A673 (cell line): ENCODE measurements at places on chromosomes 2 and 18. TPM values are rescaled to one million over a fixed set of nuclear protein-coding genes. Genes with fewer than 3 reads are reported as not detected.

DNA sequence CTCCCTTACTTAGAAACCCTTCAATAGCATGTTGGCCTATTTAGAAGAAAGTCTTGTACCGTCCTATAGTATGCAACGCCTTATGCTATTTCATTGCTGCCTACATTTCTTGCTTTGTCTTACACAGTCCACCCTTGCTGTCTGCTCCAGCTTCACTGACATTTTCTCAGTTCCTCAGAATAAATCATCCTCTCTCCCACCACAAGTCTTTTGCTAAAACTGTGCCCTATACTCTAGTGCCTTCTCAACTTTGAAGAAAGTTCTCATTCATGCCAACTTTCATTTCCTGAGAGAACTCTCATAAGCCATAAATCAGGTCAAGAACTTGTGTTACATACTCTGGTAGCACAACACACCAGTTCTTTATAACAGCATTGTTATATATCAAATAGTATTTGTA, 54.3 kb upstream of the COL3A1 start:
- DNase-seq, result no peak

Gene DYSF
- total RNA-seq, result 0.04 and 0.24 TPM in 2 replicates

DNA sequence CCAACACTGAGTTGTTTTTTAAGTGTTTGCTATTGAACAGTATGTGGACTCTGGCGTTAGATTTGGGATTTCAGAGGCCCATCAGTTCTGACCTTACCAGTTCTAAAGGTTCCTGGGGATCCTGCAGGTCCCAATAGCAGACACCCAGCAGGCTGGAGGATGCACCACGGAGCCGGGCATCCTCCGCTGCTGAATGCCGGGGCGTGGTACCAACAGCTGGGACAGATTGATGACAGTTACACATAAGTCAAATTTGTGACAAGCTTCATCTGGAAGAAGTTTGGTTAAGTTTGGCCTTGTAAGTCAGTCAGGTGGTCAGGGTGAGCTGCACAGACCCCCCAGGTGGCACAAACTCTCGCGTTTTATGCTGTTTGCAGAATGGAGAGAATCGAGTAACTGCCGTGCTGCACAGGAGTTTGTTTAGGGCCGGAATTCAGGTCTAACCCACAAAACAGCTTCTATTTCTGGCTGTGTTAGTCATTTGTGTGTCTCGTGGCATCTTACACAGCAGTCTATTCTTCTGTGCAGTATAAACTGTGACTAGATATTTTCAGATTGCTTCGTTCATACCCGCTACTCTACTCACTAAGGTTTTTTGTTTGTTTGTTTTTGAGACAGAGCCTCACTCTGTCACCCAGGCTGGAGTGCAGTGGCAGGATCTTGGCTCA, 19.2 kb downstream of the CTDP1 start:
- no peak for DNase-seq

- no peak for DNase-seq
Measured at GRCh38 chr2:58434692-58435091, 193.6 kb upstream of the FANCL start.

Gene ONECUT2
- total RNA-seq, result 0.66 and 1.2 TPM in 2 replicates

Gene SERPINB10
- not detected in 2 replicates for total RNA-seq

DNA sequence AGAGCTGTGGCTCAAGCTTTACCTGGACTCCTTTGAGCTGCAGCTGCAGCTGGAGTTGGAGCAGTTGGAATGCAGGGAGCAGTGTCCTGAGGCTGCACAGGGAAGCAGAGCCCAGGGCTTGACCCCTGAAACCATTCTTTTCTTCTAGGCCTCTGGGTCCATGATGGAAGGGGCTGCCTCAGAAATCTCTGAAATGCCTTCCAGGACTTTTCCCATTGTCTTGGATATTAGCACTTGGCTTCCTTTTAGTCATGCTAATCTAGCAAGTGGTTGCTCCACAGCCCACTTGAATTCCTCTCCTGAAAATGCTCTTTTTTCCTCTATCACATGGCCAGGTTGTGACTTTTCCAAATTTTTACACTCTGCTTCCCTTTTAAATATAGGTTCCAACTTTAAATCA, 108.6 kb upstream of the RNF152 start:
- no peak for DNase-seq

- no peak for DNase-seq
Measured at GRCh38 chr2:110852541-110853263, 120.3 kb downstream of the ACOXL start.

GRCh38 chr2:232817756-232818155, 41.4 kb upstream of the KCNJ13 start:
- DNase-seq, result no peak

Gene LIMS4
- total RNA-seq, result 0.75 and 2.3 TPM in 2 replicates

DNA sequence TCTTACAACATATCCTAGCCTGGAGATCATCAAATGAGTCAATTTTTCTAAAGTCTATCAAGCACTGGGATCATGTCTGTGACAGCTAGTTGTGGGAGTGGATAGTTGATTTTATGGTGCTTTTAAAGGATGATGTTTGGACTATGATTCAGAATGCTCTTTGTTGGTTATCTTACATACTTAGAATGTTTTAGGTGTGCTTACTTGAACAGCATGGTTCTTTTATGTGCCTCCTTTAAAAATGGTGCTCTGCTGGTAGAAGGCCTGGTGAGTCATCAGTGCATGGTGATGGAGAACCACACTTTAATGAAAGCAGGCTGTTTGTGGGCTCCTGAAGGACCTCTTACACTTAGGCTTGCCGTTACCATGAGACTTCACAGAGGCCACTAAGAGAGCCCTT, 682.7 kb upstream of the FANCL start:
- DNase-seq, result peak; percentile 23

Gene PPP1R1C
- total RNA-seq, result 3.2 and 5.3 TPM in 2 replicates

Gene ANO7
- total RNA-seq, result 0.45 and 0.96 TPM in 2 replicates

GRCh38 chr2:230170532-230170931, 49.3 kb downstream of the SP110 start:
- DNase-seq, result peak; percentile 45

Gene SERPINB12
- not detected in 2 replicates for total RNA-seq

DNA sequence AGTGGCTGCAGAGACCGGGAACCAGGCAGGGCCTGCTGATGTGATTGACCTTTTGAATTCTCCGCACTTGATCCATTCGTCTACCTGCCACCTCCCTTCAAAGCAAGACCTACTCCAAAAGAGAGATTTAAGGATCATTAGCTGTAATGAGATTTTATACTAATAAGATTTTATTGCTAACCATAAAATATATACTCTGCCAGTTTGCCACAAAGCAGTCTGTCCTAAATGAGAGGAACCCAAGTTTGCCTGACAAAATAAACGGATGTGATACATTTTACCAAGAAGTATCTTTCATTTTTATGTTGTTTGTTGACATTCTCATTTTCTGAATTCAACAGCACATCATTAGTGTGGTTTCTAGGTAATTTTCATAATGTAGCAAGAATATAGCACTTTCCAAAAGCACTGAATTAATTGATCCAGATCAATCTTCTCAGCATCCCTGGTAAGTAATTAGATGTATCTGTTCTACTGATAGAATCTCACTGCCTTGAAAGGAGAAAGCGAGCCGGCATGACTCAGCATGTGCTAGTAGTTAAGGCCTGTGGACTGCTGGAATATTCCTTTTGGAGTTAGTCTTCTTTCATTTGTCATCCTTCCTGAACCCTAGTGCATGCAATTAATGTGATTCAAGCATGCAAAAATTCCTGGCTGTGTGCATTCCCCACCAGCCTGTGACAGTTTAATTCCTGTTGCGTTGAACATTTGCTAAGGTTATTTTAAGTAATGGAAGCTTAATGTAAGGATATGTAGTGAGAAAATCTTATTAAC, 128.5 kb downstream of the ARL6IP6 start:
- peak; percentile 9 for DNase-seq

Gene TCF23
- not detected in 2 replicates for total RNA-seq

DNA sequence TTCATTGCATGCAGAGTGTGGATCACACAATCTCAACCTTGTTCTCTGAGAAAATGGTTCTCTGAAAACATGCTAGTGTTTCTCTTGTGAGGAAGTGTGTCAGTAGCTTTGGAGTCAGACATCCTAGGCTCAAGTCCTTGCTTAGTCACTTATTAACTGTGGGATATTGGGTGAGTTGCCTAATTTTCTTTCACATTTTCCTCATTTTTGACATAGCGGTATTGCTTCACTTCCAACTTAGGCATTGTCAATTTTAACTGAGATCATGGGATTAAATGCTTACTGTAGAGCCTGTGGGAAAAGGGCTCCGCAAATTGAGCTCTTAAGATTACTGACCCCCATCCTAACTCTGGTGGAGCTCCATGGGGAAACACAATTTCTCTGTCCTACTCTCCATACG, 622.2 kb downstream of the CNTNAP5 start:
- DNase-seq, result no peak

Gene GPBAR1
- 0.30 and 0.46 TPM in 2 replicates for total RNA-seq

Gene CHPF
- 13.8 and 15.8 TPM in 2 replicates for total RNA-seq

DNA sequence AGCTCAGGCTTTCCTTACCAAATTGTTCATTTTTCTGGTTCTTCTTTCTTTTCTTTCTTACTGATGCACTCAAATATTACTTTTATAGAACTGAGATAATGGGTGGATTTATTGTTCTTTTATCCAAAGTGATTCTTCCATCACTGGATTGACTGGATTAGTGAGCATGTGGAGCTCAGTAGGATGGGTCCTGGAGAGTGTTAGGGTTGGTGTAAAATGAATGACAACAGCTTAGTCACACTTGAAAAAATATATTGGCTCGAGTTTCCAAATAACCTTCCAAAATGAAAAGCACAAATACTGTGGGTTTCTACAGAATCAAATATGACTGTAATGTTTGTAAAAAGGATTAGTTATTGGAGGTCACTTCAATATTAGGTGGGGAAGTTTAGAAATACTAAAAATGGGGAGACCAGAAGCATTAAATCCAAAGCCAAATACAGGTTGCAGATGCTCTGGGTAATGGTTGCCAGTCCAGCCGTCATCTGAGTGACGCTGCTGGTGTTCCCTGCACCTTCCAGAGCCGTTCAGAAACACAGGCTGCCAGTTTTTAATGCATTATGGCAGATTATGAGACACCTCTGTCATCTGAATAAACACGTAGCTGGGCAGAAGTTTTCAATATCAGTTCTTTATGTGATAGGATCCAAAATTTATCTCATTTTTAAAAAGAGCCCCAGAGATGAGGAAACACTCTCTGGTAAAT, 294.8 kb upstream of the NRP2 start:
- no peak for DNase-seq

GRCh38 chr2:171210864-171211431, 50.3 kb upstream of the TLK1 start:
- DNase-seq, result no peak
